Activated CD4-positive, CD25-positive, alpha-beta regulatory T cell treated with anti-CD3 and anti-CD28 coated beads, Interleukin-2, amount 50 U/mL, for 16 hours (primary cell): ENCODE measurements at places on chromosomes 13 and 19.

DNA sequence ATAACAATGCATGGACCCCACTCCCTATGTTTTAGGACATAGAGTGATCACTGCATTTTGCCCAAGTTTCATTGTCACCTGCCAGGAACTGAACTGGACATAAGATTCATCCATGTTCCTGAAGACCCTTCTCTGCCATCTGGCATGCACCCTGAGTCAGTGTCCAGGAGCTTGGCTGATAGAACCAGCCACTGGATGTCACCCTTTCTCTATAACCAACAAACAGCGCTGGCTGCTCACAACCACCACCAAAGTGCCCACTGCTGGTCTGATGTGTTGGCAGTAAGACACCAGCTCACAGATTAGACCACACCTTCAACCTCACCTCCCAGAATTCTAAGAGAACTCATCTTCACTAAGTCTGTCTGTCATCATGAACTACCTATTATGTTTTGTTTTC lies 333.4 kb downstream of the ITGBL1 start:
- DNase-seq, result no peak

DNA sequence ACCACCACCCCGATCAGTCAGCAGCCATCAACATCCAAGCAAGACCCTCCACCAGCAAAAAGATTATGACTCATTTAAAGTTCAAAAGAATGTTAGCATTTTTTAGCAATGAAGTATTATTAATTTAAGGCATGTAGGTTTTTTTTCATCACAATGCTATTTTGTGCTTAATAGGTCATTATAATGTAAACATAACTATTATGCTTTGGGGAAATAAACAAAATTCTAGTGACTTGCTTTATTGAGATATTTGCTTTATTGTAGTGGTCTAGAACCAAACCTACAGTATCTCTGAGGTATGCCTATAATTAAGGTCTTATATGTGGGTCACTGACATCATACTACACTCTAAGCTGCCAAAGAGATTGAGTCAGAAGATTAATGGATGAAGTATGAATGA lies 20.0 kb downstream of the KLF12 start:
- DNase-seq, result no peak

DNA sequence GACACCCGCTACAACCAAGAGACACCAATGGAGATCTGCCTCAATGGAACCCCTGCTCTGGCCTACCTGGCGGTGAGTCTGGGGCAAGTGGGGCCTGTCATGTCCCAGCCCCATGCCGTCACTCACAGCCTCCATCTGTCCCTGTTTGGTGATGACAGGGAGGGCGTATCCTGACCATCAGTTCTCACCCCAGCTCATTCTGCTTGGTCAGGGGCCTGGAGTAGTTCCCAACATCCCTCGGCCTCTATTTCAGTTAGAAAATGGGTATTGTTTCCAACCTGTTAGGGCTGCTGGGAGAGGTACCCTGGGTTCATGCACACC lies 18.2 kb downstream of the HIPK4 start:
- DNase-seq, result no peak

DNA sequence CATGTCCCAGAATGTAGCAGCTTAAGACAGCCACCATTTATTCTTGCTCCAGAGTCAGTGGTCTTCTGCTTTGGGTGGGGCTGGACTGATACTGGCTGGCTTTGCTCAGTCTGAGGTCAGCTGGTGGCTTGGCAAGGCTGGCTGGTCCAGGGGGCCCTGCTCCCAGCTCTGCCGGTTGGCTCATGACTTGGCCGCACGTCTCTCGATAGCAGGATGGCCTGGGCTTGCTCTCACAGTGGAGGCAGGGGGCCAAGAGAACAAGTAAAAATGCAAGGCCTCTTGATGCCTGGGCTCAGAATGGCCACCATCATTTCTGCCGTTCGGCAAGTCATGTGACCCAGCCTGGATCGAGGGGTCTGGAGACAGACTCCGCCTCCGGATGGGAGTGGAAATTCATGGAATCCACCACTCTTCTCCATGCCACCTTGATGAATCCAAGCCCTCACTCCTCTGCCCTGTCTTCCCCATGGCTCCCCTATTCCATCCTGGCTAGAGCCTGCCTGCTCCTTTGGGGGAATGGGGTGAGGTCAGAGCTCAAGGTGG lies 13.1 kb downstream of the ACTMAP start:
- no peak for DNase-seq

DNA sequence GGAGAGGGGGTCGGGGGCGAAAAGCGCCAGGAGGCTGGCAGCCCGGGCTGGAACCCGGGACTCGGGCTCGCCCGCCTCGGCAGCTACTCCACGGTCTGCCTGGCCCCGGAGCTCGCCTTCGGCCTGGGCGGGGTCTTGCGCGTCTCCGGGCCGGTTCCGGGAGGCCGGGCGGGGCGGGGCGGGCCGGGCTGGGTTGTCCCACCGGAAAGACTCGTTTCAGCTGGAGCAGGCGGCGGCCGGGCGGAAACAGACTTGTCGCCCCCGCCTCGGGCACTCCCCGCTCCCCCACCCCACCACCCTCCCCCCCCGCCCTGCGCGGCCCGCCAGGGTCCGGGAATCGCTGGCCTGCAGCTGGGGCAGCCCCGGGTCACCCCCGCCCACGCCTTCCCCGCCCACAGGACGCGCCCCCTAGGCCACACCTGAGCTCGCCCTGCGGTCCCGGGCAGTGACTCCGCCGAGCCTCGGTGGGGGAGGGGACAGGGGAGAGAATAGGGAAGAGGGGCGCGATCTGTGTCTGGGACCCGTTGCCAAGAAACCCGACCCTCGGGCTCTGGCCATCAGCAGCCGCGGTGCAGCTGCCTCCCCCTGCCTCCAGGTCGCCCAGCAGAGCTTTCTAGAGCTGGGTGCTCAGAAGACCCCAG lies 109.4 kb downstream of the KCTD15 start:
- DNase-seq, result no peak

DNA sequence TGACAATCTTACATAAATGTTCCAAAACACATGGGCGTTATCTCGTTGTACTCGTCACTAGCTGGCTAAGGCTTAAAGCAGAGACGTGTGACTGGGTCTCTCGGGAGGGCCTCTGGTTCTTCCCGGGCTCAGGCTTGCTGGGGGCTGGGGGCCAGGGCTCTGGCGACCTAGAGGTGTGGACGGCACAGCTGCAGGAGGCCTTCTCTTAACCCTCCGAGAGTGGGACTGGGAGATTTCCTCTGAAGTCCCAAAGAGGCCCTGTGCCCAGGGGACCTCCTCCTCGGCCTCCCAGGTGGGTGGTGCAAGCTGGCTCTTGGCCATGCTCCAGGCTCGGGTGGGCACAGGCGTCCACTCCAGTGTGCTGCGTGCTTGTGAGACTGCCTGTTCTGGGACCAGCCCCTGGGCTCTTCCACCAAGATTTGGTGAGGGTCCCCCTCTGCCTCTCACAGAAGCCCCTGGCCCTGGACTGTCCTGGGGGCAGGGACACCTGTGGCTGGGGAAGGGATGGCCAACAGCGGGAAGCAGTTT lies 2.2 kb downstream of the CAPS start:
- DNase-seq, result no peak

- no peak for DNase-seq
Measured at GRCh38 chr19:29337029-29337428, 124.1 kb upstream of the UQCRFS1 start.

DNA sequence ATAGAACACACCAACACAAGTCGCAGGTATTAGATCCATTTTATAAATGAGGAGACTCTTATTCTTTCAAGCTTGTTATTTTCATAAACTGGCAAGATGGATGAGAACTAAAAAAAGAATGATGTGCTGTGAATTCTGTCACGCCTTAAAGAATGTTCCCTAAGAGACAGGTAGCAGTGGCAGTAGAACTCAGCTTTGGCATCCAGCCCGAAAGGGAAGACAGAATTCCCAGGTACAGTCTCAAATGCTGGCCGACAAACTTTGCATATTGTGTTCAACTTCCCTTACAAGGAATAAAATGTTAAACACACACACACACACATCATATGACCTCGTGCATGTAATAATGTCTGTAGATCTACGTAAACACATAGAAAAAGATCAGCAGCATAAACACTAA lies 3.2 kb downstream of the TMEM272 start:
- DNase-seq, result no peak

GRCh38 chr13:61406275-61406674 lies 9.4 kb downstream of the PCDH20 start:
- DNase-seq, result no peak

DNA sequence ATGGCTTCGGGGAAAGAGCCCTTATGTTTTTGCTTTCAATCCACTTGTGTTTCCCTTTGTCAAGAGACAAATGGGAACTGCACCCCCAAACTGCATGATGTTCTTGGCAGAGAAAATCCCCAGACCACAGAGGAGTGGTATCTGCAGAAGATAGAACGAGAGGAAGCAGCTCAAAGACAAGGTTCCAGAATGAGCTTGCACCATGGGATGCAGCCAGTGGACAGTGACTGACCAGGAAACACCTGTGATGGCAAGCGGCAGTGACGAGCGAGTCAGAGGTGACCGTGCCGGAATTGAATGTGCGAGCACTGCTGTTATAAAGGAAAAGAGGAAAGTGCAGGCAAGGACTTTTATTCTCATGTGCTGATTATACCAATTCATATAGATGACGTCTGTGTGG lies 46.3 kb downstream of the IRS2 start:
- no peak for DNase-seq

DNA sequence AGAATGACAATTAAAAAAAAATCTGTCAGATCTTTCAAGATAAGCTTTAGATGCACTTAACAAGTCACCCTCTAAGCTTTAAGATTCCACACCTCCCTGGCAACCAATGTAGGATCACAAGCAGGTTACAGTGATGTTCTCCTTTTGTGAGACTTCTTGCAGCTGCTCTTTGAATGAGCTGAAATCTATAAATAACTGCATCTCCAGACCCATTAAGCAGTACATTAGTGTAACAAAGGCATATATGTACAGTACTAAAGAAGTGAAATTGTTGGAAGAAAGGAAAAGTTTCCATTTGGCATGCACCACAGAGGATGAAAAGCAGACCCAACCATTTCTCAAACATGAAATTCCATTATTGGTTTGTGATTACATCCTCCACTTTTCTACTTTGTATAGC lies 364.7 kb downstream of the ENOX1 start:
- DNase-seq, result no peak

GRCh38 chr13:113972451-113973217 lies 1.2 kb downstream of the C13orf46 start:
- no peak for DNase-seq
